ENCODE measurements at places on chromosomes 7 and 10.
A peak's percentile ranks its signal among the peaks of the same experiment; 100 is the strongest.

- no peak for DNase-seq
Observed at GRCh38 chr7:29237489-29237888, 42.9 kb downstream of the CHN2 start.

GRCh38 chr10:22674573-22674930, 39.8 kb downstream of the PIP4K2A start:
- no peak for DNase-seq

- no peak for DNase-seq
Observed at GRCh38 chr7:143447466-143447865, 4.2 kb downstream of the TAS2R60 start.

DNA sequence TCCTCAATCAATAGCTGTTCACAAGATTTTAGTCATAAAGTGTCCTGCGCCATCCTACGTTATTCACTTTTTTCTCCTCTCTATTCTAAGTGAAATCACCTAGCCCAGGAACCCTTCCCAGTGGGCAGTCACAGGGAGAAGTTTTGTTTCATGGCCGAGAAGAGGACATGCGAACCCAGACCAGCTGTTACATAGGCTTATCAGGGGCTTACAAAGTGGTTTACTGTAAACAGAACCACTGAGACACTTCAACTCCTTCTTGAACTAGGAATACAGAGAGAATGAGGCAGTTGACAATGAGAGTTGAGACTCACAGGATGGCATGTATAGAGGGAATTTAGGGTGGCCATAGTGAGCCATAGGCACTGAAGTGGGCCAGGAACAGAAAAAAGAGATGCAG, 246.9 kb upstream of the GLI3 start:
- no peak for DNase-seq

DNA sequence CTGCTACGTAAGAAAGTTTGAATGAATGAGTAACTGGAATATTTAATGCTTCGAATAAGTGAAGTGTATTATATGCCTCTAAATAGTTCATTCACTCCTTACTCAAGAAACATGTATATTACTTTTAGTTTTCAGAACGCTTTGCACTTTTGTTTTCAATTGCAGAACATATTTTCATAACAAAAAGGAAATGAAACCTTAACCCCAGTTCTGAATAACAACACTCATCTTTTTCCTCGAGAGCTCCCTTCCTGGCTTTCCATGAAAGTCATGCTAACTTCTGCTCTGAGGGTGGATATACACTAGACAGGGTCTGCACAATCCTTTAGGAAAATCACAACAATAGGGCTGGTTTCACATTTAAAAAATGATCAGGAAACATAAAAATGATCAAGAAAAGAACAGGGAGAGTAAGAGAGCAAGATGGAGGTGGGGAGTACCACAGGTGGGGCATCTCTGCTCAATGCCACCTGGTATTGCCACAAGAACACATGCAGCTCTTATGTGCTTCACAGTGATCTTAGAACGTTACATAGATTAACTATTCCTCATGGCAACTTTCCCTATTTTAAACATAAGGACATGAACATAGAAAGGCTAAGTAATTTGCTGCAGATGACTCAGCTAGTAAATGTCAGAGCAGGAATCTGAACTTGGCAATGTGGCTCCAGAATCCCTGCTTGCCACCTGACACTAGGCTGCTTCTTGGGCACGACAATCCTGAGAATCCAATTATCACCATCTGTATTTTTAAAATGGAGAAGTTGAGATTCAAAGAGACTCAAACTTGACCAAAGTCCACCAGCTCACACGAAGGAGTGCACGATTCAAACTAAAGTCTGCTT, 219.5 kb upstream of the AOAH start:
- no peak for DNase-seq

- DNase-seq = no peak
Observed at GRCh38 chr10:30357806-30358205, 8.7 kb upstream of the MTPAP start.

DNA sequence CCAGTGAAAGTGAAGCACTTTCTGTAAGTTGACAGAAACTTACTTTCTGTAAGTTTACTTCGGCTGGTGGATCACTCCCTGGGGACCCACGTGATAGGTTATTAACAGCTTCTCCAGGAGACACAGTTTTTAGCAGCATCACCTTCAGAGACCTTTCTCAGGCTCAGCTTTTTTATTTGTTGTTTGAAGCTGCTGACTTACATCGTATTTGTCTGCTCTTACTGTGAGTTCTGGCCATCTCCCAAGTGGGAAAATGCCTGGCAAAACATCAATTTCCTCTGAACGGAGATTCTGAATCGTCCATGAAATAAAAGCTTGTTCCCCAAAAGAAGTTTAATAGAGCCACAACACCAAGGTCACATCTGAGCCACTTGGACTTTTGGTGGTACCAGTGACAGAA, 178.7 kb upstream of the PODXL start:
- DNase-seq = no peak

GRCh38 chr7:149448961-149449360, 11.9 kb downstream of the ZNF777 start:
- DNase-seq = no peak

GRCh38 chr10:3420527-3421469, 248.2 kb upstream of the PITRM1 start:
- no peak for DNase-seq

DNA sequence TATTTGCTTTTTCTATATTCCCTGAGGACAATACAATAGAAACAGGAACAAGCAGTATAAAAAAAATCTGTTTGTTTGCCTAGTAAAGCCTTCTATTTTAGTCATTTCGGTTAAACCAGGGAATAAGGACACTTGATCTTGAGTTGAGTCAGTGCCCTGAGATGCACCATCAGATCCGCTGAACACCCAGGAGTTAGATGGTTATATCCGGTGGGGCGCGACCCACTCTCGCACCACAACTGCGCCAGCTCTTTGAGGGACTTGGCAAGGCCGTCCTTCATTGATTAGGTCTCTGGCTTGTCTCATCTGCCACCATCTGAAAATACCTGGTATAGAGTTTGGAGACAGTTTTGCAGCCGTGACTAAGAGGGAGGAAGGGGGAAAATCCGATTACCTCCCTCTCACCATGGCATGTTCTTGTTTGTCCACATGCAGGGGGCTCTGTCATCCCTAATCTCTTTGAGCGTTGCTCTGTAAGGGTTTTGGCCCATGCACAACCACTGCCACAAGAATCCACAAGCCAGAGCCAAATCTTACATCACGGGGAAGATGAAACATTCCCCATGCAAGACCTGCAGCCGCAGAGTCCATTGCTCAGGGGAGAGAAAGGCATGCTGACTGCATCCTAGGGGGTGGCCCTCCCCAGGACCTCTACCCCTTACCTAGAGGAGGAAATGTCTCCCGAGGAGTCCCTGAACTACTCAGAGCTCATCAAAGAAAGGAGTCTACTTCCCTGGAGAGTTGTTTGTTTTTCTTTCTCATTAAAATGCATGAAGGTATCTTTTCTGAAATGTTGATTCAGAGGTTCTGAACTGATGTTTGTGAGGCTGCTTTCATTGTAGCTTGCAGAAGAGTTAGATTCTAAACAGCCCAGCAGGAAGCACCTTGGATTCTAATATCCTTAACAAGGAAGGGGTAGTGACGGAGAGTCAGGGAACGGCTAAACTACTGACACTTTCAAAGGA, 101.6 kb upstream of the FAM171A1 start:
- no peak for DNase-seq

GRCh38 chr7:131400681-131401176, 73.1 kb downstream of the MKLN1 start:
- DNase-seq = peak; percentile 16

GRCh38 chr10:79555354-79556309, 4.6 kb downstream of the SFTPA2 start:
- DNase-seq = no peak

GRCh38 chr10:130485958-130486895, 350.0 kb downstream of the GLRX3 start:
- DNase-seq = no peak

DNA sequence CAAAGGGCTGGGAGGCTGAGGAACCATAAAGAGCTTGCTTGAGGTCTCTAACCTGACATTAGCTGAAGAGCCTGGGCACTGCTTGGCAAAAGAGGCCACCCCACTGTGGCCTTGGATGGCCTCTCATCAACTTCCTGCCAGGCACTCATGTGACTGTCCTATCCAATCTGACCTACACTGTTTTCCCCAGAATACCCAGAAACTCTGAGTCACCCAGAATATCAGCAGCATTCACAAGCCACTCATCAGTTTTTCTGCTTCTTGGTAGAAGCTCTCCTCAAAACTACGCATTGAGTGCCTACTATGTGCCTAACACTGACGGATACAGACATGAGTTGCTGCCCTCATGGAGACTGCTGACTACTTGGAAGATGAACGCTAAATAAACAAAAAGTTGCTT, 4.1 kb upstream of the NT5C2 start:
- DNase-seq = no peak

DNA sequence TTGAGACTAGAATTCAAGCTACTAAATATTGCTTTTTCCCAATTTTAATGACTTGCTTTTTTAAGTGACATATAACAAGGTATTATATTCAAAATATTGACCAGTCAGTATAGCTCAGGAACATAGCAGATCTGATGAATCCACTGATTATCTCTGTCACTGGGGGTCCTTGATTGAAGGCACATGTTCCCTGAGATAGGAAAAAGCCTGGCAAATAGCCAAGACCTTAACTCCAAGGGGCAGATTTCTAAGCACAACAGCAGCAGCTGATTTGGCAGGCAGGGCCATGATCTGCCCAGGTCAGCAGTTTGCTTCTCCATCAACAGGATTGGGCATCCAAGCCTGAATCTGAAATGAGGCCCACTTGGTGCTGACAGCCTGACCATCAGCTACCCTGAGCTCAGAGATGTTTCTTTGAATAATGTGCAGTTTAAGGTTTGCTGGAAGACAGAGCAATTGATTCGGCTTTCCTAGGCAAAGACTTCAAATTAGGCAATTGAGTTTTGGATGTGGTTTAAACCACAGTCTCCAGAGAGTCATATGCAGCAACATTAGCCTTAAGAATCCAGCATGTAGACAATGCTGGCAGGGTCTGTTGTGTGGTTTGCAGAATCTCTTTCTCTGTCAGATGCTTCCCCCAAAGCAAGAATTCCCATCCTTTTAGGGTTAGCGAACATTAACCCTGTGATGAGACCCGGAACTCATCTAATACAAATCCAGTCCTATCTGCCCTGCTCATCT, 352.6 kb downstream of the ADRA2A start:
- DNase-seq = no peak

DNA sequence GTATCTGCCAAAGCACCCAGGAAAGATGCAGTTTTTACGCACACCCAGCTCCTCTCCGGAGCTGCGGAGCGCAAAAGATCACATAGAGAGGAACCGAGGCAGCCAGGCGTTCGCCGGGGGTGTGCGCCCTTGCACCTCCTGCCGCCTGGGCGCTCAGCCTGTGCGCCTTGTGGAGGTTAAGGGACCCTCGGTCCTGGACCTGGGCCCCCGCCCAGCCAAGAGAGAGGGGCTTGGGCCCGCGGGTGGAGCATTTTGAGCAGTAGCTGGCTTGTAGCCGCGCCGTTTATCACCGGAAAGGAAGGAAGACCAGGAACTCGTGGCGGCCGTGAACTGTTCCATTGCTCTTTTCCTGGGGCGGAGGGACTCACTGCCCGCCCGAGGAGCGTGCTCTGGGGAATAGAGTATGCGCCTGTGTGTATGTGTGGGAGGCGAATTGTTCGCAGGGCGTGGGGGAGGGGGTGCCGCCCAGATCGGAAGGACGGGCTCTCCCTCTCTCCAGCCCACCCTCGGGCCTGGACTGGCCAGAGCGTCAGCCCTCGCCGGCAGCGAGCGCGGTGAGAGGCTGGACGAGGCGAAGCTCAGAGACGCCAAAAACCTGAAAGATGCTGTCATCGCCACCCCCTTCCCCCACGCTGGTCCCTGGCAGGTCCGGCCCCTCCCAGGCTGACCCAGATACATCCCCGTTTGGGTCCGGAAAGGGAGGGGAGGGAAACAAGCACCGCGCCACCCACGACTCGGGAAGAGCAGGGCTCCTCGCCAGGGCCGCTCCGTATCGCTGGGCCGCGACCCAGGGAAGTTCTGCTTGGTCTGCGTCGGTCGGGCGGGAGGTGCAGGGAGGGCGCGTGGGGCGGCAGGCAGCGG, 1.2 kb upstream of the WNT2 start:
- DNase-seq = no peak

- DNase-seq = no peak
Observed at GRCh38 chr10:60372436-60372835, 17.2 kb downstream of the ANK3 start.

DNA sequence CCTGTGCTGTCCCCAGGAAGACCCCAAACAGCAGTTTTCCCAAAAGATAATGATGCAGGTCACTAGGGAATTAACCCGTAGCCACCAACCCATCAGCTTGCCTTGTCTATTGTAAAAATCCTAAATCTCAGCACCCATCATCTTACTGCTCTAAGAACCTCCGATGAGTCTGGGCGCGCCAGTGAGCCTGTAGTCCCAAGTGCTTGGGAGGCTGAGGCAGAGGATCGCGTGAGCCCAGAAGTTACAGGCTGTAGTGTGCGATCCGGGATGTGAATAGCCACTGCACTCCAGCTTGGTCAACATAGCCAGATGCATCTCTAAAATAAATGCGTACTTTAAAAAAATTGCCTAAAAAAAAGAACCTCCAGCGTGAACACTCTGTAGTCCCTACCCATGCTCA, 951 bp downstream of the AS3MT start:
- peak; percentile 6 for DNase-seq

GRCh38 chr10:86753051-86753450, 3.4 kb upstream of the BMPR1A start:
- DNase-seq = no peak

DNA sequence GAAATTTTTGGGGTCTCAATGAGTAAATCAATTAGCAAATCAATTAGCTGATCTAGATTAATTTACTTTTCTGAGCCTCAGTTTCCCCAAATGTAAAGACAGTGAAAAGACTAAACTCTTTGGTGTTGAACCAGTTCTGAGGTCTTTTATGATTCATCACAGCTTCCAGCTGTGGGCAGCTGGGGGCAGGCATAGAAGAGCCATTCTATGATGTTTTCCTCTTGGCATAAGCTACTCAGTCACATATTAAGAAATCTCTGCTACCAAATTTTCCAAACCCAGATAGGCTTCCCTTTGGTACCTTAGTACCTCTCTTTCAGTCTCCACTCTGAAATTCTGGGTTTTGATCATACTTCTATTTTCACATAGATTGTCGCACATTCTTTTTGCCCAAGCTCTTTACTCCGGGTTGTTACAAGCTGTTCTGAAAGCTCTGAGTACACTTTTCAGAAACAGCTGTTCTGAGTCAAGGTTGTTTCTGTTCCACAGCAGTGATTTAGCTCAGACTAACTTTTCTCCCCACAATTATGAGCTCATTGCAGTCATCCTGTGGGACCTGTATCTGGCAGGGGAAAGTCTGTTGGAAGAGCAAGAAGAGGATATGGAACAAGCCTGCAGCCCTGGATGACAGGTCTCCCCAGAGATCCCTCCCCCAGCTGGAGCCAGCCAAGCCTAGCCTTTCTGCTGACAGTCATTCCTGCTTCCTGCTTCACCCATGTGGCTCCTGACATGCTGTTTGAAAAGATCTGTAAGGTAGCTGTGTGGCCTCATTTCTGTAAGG, 599.6 kb upstream of the GHITM start:
- no peak for DNase-seq

DNA sequence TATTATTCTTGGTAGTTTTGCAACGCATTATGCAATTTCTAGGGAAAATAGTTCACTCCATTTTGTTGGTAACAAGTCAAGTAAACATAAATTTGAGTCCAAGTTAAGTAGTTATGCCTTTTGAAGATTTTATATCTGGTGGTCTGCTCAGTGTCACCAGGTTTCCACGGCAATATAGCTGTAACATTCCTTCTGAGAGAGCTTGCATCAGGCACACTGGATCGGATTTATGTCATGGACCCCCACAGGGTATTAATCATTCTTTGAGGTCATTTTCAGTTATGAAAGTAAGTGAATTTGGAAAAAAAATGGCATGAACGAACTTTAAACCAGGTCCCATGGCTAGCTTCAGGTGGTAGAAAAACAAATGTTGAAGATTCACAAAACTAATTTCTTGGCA, 136.3 kb downstream of the POLR1F start:
- DNase-seq = no peak
